ENCODE measurements at places on chromosomes 3 and 15.
A peak's percentile ranks its signal among the peaks of the same experiment; 100 is the strongest.

GRCh38 chr15:83973816-83974215 lies 261.8 kb upstream of the GOLGA6L4 start:
- ATAC-seq, result no peak

DNA sequence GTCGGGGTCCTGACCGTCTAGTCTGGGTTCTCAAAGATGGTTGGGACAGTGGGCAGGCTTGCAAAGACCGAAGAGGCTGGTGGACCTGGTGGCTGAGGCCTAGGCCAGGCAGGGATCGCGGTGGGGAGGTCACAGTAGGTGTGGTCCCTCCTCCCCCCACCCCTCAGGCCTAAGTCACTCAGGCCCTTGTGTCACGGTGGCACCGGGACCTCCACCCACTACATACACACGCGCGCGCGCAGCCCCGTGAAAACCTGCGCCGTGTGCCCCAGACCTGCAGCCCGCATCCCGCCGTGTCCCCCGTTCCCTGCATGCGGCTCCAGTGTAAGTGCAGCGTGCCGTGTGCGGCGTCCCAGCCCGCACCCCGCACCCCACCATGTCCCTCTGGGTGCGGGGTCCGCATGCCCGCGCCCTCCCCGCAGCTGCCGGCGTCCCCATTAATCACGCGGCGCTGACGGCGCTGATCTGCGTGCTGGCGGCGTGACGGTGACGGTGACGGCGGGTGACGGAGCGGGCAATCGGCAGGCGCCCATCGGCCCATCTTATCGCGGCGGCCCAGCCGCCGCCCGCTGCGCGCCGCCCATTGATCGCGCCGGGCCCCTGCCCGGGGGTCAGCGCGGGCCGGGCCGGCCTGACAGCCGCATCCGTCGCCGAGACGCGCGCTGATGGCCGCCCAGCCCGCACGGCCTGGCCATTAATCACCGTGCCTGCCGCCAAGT lies 24.4 kb downstream of the SEC61A1 start:
- peak; percentile 2 for ATAC-seq

GRCh38 chr3:34856081-34856947 lies 783.0 kb upstream of the ARPP21 start:
- no peak for ATAC-seq

DNA sequence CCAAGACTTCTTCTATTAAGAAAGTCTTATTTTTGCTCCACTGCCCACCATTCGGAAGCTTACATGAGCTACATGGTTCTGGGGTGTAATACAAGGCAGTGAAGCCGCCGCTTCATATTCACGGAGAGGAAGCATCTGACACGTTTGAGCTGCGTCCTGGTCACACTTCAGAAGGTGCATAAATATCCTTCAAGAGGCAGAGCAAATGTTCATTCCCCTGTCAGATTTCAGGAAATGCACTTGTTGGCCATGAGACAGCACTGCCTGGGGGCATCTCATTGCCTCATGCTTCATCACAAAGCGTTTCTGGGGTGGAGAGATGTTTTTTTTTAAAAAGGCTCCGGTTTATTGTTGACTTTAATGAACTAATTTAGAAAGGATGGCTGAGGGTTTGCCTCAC lies 119.9 kb downstream of the CADPS start:
- no peak for ATAC-seq

DNA sequence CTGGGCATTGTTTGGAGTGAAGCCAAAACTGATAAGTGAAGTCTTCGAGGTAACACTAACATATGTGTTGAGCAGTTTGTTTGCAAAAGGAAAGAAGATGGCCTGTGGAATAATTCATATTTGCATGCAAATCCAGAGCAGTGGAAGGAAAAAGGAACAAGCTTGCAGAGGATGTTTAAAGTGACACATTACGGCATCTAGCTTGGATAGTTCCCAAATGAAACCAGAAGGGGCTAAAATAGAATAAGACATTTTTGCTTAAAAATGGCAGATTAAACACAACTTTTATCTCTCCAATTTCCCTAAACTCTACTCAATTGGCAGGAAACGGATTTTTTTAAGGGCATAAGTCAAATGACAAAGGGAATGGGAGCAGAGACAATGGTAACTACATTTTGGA lies 25.4 kb upstream of the RYK start:
- ATAC-seq, result no peak

DNA sequence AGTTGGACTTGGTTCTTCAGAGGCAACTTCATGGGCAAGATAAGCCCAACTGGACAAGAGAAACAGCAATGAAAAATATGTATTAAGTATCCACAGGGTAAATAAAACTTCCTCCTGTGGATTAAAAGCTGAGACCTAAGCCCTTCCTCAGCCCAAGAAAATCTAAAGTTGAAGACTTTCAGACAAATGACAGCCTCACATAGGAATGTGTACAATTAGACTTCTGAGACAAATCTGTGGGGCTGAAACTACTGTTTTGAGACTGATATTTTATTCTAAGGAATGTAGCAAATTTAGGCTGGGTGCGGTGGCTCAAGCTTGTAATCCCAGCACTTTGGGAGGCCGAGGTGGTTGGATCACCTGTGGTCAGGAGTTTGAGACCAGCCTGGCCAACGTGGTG lies 74.2 kb upstream of the IL12A start:
- ATAC-seq, result no peak

GRCh38 chr3:32420126-32421038 lies 28.7 kb downstream of the CMTM7 start:
- no peak for ATAC-seq

DNA sequence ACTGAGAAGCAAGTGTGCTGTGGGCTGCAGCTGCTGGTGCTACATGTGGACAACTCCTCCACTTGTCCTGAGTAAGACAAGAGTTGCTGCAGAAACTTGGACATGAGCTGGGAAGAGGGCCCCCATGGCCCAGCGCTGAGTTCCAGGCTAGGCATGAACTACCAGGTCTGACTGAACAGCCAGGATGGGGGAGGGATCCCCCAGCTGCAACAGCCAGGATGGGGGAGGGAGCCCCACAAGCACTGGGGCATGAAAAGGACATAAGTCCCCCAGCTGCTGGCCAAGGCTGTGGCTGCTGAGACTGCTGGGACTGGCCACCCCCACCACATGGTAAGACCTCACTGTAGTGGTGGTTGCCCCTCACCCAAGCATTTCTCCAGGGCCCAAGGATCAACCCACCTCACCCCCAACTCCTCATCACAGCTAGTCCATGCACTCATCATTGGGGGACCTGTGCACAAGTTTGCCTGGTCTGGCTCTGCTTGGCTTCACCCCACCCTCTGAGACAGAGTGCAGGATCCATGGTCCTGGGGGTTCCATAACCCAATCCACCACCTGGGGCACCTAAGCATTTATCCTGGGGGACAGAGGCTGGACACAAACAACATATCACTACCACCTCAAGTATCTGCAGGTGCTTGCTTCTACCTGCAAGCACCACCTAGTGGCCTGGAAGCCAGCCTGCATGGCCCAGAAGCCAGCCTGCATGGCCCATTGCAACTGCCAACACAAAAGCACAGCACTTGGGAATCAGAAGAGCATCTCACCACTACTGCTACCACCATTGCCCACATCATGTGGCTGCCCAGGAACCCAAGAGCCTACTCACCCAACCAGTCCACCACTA lies 84.5 kb upstream of the STT3B start:
- no peak for ATAC-seq

DNA sequence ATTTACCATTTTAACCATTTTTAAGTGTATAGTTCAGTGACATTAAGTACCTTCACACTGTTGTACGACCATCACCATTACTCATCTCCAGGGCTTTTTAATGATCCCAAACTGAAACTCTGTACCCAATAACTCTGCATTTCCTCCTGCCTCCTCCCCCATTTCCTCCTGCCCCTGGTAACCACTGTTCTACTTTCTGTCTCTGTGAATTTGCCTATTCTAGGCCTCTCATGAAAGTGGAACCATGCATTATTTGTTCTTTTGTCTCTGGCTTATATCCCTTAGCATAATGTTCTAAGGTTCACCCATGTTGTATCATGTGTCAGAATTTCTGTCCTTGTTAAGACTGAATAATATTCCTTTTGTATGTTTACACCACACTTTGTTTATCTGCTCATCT lies 154.2 kb downstream of the MECOM start:
- ATAC-seq, result no peak

GRCh38 chr15:23416349-23417276 lies 30.4 kb downstream of the GOLGA6L2 start:
- ATAC-seq, result no peak

DNA sequence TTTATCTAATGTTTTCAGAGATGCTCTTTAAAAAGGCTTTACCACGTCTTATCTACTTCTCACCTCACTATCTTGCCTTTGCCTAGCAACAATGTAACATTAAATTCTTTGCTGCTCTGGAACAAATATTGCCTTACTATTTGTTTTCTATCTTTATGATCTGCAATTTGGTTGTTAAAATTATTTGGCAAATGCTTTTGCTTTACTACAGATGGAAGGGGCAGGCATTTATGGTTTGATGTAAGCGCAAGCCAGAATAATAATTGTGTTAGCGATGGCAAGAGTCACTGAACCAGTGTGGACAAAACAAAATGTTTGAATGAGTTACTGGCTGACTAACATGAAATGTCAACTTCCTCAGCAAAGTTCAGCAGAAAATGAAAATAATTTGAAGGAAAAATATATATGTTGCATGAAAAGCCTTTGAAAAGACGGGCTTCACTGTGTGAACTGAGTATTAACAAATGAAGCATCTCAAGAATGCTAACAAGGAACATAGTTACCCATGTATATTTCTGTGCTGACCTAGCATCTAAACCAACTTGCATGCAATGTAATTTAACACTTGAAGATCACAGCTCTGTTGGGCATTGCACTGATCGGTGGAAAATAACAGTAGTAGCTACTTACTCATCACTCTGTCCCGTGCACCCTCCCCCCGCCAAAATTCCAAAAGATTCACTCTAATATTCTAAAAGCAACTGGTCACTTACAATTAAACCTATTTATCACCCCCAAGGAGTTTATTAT lies 454.0 kb upstream of the ARHGEF26 start:
- no peak for ATAC-seq
